ENCODE measurements at places on chromosomes 12 and 14. TPM values are rescaled to one million over a fixed set of nuclear protein-coding genes. Genes with fewer than 3 reads are reported as not detected.

DNA sequence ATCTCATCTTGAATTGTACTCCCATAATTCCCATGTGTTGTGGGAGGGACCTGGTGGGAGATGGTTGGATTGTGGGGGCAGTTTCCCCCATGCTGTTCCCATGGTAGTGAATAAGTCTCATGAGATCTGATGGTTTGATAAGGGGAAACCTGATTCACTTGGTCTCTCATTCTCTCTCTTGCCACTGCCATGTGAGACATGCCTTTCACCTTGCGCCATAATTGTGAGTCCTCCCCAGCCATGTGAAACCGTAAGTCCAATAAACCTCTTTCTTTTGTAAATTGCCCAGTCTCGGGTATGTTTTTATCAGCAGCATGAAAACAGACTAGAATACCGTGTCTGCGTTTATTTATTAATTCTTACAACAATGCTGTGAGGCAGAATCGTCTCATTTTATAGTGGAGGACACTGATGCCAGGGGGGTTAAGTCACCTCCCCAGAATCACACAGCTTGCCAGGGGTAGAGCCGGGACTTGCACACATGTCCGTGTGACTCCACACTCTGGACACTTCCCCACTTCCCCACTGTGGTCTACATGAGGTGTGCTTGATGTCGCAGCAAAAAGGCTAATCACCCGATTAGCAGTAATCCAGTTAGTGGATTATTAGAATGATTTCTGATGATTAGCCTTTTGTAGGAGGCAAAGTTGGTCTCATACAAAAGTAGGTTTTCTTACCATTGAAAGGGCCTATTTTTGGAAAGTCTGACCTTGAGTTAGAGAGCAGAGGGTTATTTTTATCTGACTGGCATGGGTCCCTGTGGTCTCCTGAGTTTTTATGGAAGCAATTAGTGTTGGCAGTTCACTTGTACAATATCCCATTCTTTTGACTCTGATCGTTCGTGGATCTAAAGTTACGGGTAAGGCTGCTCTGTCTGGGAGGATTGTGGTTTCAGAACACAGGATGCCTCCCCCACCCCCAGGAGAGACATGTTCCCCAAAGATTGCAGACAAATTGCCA, 47.4 kb upstream of the BCL7A start:
- no peak for DNase-seq

- no peak for DNase-seq
These were observed 35.0 kb upstream of the LYZ start for GRCh38 chr12:69313209-69313608.

DNA sequence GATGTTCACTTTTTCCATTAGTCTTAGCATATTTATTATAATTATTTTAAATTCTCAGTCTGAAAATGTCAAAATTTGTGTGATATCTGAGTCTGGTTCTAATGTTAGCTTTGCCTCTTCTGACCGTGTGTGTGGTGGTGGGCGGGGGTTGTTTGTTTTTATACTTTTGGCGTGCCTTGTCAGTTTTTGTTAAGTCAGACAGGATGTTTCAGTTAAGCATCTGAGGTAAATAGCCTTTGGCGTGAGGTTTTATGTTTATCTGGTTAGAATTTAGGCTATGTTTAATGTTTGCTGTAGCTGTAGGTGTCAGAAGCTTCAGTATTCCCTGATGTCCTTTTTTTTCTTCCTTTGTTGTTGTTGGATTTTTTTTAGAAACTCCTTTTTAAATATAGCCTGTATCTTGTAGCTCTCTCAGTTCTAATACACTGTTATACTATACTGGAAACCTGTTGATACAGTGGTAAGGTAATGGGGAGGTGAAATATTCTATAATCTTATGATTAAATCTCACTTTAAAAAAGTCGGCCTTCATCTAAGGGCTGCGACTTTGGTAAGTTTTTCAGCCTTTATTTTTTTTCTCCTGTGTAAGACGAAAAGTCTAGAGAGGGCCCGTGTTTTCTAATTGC, 111.6 kb downstream of the SCAF11 start:
- DNase-seq = no peak

GRCh38 chr14:91400696-91401095, 16.9 kb downstream of the CCDC88C start:
- no peak for DNase-seq

DNA sequence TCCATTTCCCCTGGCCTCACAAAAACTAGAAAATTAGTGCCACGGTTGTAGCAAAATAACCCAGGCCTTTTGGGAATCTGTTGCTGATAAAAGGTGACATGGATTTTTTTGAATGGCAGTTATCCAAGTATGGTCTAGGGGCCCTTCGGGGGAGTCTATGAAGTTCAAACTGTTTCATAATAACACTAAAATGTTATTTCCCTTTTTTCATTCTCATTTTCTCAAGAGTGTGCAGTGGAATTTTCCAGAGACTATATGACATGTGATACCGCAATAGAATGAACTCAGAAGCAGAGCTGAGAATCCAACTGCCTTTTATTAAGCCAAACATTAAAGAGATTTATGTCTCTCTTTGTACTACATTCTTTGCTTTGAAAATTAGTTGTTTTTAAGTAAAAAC, 26.9 kb downstream of the GSTZ1 start:
- no peak for DNase-seq

- DNase-seq = no peak
These were observed 508 bp upstream of the KCNH5 start for GRCh38 chr14:63045612-63046320.

DNA sequence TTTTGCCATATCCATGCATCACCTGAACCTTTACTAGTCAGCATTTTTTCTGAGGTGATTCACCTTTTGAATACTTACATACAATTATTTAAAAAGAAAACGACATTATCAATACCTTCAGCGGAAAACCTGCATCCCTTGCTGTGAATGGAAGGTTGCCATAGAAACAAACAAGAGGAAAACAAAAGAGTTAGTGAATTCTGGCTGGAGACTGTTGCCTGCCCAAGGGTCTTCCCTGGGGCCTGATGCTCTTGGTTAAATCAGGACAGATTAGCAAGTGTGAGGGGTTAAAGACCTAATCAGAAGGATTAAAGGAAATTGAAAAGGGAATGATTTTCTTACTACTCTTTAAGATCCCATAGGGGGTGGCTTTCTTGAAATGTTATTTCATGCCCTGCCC, 96.0 kb upstream of the WSCD2 start:
- no peak for DNase-seq

- DNase-seq = no peak
These were observed 11.1 kb downstream of the SSH1 start for GRCh38 chr12:108846290-108846701.

GRCh38 chr14:95048771-95049312, 108.5 kb downstream of the DICER1 start:
- DNase-seq = no peak

Gene SERPINA6
- total RNA-seq = not detected
